Mammary microvascular endothelial cell (primary cell): ENCODE measurements at places on chromosomes 12 and 14. TPM values are rescaled to one million over a fixed set of nuclear protein-coding genes. Genes with fewer than 3 reads are reported as not detected.

Gene PCED1B
- total RNA-seq = 0.25 TPM in 1 of 2 replicates, not detected in the other

Gene RNFT2
- total RNA-seq = 2.3 and 3.7 TPM in 2 replicates

Gene CDKN1B
- total RNA-seq = 19.5 and 26.8 TPM in 2 replicates

Gene ADAMTS20
- total RNA-seq = not detected in 2 replicates

Gene GZMH
- not detected in 2 replicates for total RNA-seq

Gene RD3L
- total RNA-seq = not detected in 2 replicates

Gene COCH
- 0.13 and 0.79 TPM in 2 replicates for total RNA-seq

Gene RNASE4
- total RNA-seq = 4.2 and 9.5 TPM in 2 replicates

Gene ATL1
- 5.1 and 6.4 TPM in 2 replicates for total RNA-seq

Gene ANKS1B
- total RNA-seq = 0.13 TPM in 1 of 2 replicates, not detected in the other

Gene ADCY4
- 21.3 and 26.8 TPM in 2 replicates for total RNA-seq

Gene PLEKHH1
- 0.05 and 0.13 TPM in 2 replicates for total RNA-seq

Gene PKP2
- 1.3 and 1.9 TPM in 2 replicates for total RNA-seq

Gene NYNRIN
- total RNA-seq = 4.8 and 5.5 TPM in 2 replicates

Gene ERH
- 179 TPM in 2 replicates for total RNA-seq

Gene KRT6C
- total RNA-seq = not detected in 2 replicates

Gene DPPA3
- total RNA-seq = not detected in 2 replicates

Gene DPF3
- 7.6 and 8.0 TPM in 2 replicates for total RNA-seq

Gene EPYC
- not detected in 2 replicates for total RNA-seq

Gene P2RX4
- total RNA-seq = 196 and 245 TPM in 2 replicates

Gene FOXA1
- total RNA-seq = 0.07 and 0.39 TPM in 2 replicates

Gene TMCC3
- total RNA-seq = 16.0 and 18.1 TPM in 2 replicates
